ENCODE measurements at places on chromosomes 6 and 20.
A peak's percentile ranks its signal among the peaks of the same experiment; 100 is the strongest.

- no peak for DNase-seq
Observed at GRCh38 chr6:166008441-166009369, 158.9 kb downstream of the TBXT start.

GRCh38 chr6:31405996-31406395 lies 2.6 kb downstream of the MICA start:
- no peak for DNase-seq

- DNase-seq: no peak
Observed at GRCh38 chr6:26215585-26216358, 128.5 kb downstream of the HFE start.

GRCh38 chr6:130625825-130626527 lies 201.2 kb upstream of the SMLR1 start:
- DNase-seq: no peak

- DNase-seq: no peak
Observed at GRCh38 chr20:47950124-47950912, 165.0 kb upstream of the SULF2 start.

DNA sequence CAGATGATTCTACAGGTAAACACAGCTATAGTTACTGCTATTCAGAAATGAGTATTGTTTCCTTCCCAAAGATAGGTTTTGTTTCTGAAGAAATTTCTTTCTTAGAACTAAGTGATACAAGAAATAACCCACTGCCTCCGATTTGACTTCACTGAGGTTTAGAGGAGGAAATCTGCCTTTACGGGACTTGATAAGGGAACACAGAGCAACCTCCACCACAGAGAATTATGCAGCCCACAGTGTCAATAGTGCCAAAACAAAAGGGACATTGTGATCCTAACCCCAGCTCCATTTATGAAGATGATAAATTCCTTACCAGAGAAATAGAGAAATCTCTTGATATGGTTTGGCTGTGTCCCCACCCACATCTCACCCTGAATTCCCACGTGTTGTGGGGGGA lies 164.6 kb downstream of the ZNF217 start:
- no peak for DNase-seq

DNA sequence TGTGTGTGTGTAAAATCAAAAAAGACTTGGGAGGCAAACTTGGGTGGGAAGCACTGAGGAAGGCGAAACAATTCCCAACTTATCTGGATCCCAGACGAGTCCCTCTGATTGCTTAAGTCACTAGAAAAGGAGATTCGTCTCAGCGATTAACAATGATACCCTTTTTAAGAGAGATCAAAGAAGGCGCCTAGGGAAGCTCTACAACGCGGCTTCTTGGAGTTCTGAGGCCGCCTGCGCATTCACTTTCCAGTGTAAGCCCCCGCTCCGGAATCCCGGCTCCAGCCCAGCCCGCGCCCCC lies 8.7 kb upstream of the TBX18 start:
- DNase-seq: no peak

- DNase-seq: no peak
Observed at GRCh38 chr6:138526822-138527235, 27.5 kb upstream of the NHSL1 start.

DNA sequence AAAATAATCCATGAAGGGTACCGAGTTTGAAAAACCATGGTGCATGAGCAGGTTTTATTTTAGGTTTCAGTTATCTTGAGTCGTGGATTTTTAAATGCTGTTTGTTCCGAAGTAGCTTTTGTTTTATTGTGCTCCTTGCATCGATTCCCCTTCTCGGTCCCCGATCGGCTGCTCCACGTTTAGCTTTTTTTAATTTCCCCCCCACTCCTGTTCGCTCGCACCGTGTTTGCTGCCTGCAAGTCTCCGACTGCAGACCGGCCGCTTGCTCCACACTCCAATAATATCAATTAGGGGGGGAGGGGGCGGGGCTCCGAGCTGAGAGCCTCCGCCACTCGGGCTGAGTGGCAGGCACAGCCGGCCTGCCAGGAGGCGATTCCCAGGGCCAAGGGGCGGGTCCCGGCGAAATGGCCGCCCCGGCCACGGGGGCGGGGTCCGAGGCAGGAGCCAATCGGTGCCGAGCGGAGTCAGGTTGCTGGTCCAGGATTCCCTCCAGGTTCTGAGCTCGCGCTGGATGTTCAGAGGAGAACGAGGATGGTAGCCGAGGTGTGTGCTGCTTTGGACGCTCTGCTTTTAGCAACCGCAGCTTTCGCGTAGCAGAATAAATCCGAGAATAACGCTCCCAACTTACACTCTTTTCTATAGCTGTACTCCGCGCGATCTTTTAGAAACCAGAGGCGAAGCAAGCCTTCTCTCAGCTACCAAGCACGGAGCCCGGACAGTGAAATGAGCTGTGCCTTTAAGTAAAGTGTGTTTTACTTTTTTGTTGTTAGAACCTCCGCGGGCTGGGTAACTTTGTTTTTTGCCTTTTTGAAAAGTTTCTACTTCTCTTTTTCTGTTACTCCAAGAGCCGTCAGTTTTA lies at the start of gene EPHA7:
EPHA7 (minus strand) TSS at position 256 of the 859 bp plus-strand sequence; CDS start at position 38, 218 bp downstream.
- no peak for DNase-seq

DNA sequence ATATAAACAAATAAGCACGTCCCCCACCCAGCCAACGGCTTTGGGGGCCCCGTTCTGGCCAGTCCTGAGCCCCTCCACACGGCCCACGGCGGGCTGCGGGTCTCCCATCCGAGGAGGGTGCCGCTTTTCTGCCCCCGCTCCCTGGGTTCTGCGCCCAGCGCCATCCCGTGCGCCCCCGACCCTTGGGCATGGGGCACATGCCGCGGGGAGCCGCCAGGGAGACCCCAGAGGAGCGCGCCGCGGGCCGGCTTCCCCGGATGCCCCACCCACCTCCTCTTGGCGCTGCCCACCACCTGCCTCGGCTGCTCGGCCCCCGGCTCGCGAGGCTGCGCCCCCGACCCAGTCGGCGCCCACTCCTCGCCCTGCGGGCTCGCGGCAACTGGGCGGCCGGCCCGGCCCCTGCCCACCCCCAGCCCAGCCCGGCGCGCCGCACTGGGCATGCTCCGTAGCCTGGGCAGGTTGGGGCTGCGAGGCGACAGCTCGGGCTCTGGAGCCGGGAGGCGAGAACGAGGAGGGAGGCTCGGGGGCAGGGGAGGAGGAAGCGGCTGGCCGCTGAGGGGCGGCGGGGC lies 570 bp upstream of the PLCB4 start:
- no peak for DNase-seq

- DNase-seq: no peak
Observed at GRCh38 chr6:170024940-170025339, 265.9 kb downstream of the DLL1 start.

DNA sequence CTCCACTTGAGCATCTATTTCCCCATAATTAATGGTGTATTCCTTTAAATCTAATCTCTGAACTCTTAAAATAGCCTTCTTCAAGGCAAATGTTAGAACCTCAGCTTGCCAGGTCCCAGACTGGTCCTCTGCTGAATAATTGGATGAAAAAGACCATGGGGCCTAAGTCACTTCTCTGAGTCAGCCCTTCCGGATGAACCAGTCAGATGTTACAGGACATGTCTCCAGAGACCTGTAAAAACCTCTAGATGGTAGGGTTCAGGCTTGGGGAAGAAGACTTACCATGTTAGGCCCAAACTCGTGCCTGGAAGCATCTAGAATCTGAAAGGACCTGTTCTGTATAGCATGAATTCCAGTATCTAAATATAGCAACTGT lies 97.3 kb downstream of the CDKAL1 start:
- no peak for DNase-seq

DNA sequence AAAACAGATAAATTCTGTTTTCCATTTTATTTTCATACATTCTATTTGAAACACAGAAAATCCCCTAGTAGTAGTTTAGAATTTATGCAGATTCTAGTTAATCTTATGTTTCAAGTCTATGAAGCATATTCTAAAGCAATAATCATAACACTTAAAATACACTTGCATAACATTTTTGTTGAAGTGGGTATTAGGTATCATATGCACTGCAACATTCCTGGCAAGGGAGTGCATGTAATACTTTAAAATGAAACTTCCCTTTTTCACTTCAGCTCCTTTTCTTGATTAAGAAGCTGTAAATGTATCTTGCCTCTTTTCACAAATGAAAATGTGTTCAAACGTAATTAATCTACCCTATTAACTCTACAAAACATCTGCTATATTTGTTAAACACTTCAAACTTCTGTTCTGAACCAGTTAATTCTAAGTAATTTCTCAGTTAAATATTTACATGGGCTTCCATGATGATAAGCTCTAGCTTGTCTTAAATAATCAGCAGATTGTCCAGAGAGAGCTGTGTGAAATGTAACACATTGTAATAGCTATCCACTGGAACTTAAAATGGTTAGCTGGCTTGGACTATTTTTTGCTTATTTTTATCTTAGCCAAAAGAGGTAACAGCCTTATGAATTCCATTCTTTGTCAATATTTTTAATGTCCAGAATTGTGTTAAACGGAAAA lies 192.8 kb downstream of the COL19A1 start:
- no peak for DNase-seq

DNA sequence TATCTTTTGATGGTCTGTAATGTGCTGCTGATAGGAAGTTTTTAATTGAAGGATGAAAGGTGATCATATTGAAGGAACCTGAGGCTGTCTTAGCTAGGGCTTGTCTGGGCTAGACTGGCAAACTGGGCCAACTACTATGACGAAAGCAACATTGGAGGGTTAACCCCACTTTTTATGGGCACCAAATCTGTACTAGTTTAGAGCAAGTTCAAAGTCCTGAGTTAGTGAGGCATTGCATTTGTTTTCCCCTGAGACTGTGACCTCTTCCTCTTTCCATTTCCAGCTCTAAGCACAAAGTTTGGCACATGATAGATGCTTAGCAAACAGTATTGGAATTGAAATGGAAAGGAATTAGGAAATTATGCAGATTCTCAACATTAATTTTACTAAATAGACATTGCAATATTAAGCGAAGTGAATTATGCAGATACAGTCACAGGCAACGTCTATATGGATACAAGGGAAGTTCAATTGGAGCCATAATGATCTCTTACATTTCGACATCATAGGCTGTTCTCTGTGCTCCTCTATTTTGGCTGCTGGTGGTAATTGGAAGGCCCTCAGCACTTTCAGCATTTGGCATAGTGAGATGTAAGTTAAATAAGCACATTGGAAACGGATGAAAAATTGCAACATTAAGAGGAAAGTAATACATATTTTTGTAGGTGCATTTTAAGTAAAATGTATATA lies 22.2 kb downstream of the CEP57L1 start:
- peak; percentile 29 for DNase-seq

- DNase-seq: no peak
Observed at GRCh38 chr20:37519508-37520418, 1.3 kb upstream of the NNAT start.

DNA sequence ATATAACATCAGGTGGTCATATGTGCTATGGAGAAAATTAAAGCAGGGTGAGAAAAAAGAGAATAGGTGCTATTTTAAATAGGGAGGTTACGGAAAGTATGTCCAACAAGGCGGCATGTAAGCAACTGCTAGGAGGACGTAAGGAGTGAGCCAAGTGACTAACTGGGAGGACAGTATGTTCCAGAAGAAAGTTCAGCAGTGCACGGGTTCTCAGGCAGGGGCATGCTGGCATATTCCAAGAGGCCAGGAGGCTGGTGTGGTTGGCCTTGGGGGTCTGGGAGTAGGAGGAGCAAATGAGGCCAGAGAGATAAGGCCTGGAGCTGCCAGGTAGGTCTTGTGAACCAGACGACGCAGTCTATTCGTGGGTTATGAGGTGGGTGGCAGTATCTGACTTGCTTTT lies 112.4 kb downstream of the ARMC2 start:
- DNase-seq: no peak

DNA sequence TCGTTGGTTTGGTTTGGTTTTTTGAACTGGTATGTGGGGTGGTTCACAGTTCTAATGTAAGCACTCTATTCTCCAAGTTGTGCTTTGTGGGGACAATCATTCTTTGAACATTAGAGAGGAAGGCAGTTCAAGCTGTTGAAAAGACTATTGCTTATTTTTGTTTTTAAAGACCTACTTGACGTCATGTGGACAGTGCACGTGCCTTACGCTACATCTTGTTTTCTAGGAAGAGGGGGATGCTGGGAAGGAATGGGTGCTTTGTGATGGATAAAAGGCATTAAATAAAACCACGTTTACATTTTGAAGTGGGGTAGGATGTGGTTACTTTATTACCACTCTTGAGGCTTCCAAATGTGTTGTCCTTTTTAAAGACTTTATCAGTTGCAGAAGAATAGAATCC lies 168.0 kb downstream of the ZMYND8 start:
- DNase-seq: peak; percentile 15

DNA sequence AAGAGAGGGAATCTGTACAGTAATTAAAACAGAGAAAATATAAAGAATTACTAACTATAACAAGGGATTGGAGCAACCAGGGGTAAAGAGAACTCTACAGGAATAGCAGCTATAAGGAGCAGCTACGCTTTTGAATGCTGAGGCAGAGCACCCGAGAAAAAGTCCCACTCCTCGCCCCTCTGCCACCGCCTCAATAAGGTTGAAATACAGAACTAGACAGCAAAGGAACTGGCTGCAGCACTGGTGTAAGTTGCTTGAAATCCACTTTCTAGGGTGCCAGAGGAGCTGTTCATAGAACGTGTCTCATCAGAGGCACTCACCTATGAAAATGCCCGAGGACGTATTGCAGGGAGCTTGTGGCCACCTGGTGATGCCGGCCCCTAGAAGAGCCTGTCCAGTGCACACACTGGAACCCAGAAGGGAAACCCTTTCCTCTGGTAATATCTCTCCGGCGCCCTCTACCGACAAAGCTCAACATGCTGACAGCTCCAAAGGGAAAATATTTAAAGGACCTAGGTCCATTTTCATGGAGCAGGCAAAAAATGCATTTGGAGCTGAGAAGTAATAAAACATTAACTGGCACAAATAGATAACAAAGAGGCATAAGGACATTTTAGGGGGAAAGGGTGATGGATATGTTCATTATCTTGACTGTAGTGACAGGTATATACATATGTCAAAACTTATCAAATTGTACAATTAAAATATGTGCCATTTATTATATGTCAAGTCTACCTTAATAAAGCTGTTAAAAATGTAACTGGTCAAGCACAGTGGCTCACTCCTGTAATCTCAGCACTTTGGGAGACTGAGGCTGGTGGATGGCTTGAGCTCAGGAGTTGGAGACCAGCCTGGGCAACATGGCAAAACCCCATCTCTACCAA lies 137.4 kb upstream of the HDAC2 start:
- DNase-seq: no peak

DNA sequence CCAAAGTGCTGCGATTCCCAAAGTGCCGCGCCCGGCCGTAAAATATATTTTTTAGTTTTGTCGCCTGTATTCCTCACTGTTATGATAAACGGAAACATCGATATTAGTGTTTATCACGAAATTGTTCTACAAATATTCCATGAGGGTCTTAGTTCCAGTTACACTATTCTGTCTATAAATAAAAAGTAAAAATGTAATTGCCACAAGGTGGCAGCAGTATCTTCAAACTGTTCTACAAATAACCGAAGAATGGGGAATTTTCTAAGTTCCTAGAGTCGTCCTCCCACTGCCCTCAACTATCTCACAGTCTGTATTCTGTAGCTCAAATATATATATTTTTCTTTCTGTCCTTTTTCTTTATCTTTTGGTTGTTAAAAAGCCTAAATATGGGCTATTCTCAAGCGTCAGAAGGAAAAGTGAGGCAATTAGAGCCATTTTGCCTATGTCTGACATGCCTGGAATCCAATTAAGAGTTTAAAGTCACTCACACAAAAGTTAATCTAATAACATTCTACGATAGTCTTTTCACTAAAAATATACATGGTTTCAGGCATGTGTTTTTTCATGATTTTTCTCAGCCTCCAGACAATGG lies 14.2 kb upstream of the FAM162B start:
- DNase-seq: peak; percentile 13
